ENCODE measurements at places on chromosomes 13 and 19.

DNA sequence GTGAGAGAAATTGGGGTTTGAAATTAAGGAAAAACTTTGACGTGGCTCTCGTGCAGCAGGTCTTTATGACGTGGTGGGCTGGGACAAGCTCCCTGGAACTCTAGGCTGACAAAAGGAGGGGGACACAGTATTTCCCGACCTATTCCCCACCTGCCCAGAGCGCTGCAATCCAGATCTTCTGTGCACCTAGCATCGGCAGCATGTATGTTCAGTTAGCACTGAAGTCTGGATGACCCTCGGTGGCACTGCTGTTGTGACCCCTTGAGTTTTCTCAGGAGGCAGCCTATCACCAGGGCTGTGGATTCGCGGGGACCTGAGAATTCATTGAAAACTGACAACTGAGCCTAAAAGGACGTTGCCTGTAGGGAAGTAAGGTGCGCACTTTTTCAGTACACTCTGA lies 9.1 kb upstream of the ZNF536 start:
- no peak for DNase-seq

DNA sequence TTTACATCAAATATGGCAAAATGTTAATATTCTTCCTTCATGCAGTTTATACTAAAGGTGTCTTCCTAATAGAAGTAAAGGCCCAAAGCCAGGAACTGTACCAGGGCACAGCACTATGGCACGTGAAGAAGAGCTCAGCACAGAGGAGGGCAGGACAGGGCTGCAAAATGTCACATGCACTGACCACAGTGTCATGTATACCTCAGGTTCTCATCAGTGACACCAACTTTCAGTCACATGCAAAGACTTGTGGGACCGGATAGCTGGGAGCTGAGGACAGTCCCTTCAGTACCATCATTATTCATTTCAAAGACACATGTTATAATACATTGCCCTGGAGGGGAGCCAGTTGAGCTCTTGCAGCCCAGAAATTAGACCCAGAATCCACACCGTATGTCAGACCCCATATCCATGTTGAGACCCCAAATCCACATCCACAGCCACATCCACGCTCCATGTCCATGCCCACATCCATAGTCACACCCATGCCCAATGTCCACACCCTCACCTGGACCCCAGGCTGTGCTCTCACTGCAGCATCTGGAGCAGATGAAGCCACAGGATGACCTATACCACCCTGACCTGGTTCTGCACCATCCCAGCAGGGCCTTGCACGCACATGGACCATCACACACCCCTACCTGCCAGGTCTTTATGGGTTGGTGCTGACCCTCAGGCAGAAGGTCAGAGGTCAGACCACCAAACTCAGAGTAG lies 111.8 kb downstream of the TUBA3C start:
- DNase-seq = no peak

DNA sequence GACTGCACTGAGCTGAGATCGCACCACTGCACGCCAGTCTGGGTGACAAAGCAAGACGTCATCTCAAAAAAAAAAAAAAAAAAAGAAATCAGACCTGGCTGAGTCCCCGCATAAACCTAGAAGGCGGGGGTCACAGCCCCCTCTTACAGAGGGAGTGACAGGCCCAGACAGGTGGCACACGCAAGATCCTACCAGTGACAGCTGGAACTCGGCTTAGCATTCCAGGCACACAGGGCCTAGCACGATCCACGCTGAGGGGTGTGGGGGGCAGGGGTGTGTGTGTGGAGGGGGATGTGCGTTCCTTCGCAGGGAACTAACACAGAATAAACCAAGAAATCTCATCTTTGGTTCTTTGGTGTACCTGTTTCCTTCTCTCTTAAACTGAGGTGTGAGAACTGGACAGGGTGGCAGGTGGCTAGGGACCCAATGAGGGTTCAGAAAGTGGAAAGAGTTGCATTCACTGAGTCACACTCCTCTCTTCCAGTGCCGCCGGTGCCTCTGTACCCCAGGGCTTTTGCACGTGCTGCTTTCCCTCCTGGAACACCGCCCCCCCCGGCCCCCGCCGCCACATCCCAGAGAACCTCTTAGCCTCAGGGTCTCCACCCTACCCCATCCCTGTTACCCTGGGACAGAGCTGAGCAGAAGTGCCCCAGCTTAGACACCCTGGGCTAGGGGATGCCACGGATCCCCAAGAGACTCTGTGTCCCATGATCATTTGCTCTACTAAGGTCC lies 5.0 kb downstream of the SGTA start:
- no peak for DNase-seq

DNA sequence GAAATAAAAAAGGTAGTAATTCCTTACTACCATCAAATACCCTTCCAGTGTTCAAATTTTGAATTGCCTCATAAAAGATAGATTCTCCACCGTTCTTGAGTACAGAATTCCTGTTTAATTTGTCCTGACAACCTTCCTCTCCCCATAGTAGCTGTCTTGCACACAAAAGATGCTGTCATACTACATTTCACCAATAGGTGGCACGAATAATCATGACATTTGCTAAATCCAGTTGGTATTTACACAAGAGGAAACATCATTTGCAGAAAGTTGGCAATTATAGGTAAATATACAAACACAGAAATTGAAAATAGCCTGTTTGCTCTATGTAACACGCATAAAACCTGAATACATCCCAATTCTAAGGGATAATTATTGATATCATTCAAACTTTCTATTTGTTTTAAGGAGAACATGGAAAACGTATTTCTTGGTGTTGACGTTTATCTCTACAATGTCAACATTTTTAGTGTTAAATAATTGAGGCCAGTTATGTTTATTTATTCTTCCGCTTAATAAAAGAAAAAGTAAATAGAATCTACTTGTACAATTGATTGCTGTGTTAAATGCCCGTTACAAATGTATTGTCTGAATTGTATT lies 58.3 kb upstream of the CLDN10 start:
- peak; percentile 78 for DNase-seq

DNA sequence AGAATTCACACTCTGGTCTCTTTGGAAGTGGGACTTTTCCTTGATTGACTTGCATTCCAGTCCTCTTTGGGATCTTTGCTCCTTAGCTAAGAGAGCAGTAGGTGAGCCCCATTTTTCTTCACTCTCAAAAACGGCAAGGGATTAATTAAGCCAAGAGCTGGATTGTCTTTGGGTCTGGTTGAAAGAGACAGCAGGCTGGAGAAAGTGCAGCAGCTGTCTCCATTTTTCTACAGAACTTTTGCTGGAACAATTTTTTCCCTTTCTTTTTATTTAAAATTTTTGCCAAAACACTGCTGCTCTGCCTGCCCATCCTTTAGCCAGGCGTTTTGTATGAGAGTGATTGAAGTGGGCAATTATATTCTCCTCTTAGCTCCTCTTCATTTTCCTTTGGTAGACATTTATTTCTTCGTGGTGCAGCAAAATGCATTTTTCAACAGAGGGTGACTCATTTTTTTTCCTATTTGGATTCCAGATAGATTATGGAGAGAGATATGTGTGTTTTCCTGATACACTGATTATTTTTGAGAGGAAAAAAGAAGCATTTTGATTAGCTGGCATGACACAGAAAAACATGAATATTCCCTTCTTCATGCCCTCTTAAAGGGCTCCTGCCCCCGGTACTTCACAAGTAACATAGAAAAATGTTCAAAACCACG lies 371.2 kb upstream of the NBEA start:
- DNase-seq = no peak

All from common myeloid progenitor, CD34-positive (primary cell).